CD4-positive, alpha-beta T cell treated with Interferon alpha-2 for 1 hour (primary cell): ENCODE measurements at places on chromosomes 3 and 15.
A peak's percentile ranks its signal among the peaks of the same experiment; 100 is the strongest.

- DNase-seq: no peak
These were observed 29.3 kb upstream of the DLG1 start for GRCh38 chr3:197327701-197328100.

DNA sequence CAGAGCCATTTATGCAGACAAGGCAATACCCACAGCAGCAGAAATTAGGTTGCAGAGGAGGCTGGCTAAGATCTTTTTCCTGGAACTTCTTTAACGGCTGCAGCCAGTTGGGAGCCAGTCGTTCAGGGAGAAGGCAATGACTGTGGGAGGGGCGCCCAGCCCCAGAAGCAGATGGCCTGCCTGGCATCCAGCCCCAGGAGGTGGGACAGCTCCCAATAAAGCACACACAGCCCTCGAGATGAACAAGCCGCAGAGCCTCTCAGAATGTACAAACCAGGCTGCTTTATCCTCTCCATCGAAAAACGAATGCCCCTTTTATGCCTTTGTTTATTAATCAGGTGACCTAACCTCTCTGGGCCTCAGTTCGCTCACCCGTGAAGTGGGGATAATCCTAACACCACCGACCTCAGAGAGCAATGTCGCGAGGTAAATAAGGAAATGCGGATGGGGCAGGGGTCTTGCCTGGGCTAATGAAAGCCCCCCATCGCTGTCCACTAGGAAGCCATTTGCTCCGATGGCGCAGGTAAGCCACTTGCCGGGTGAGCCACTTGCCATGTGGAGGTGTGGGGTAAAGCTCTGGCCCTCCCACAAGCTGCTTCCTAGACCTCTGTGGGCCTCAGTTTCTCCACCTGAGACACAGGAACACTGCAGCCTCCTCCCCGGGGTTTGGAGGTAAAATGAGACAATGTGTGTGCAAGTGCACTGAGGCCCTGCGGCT lies 35.8 kb downstream of the MGLL start:
- DNase-seq: no peak

DNA sequence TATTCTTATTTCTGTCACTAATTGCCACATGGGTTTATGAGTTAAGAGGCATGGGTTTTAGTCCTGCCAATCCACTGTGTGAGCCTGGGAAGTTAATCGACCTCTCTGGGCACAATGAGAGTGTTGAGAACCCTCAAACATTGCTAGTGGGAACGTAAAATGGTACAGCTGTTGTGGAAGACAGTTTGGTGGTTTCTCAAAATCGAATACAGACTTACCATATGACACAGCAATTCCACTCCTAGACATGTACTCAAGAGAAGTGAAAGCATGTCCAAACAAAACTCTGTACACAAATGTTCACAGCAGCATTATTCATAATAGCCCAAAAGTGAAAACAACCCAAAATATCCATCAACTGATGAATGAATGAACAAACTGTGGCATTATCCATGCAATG lies 5.7 kb upstream of the GNB5 start:
- no peak for DNase-seq

DNA sequence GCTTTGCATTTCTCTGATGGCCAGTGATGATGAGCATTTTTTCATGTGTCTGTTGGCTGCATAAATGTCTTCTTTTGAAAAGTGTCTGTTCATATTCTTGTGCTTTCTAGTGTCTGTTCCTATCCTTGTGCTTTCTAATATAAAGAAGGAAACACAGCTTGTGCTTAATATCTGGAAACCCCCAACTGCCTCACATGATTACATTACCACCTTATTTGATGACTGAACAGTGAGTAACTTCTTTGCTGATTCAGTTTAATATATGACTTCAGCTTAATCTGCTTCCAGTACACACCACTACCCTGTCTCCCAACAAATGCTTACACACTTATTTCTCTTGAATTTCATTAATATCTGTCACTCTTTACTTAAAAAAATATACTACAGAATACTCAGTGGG lies 835.1 kb downstream of the EDEM1 start:
- DNase-seq: no peak

- no peak for DNase-seq
These were observed 343.0 kb upstream of the PLSCR5 start for GRCh38 chr3:146948186-146948585.

DNA sequence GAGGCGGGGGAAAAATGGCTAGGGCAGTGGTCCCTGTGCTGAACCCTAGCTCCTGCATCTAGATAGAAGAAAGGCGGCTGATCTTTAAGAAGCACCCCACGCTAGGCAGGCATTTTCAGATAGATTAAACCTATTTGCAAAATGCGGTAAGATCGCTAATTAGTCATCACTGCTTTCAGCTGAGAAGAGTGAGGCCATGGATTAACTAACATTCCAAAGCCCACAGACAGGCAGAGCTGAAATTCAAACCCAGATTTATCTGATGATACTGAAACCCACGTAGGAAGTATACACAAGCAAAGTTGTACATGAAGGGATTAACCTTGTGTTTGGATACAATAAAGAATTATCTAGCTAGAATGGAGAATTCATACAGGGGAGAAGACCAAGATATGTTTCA lies 4.8 kb downstream of the ADPGK start:
- DNase-seq: no peak

GRCh38 chr3:23994244-23994569 lies 49.1 kb downstream of the NR1D2 start:
- no peak for DNase-seq

DNA sequence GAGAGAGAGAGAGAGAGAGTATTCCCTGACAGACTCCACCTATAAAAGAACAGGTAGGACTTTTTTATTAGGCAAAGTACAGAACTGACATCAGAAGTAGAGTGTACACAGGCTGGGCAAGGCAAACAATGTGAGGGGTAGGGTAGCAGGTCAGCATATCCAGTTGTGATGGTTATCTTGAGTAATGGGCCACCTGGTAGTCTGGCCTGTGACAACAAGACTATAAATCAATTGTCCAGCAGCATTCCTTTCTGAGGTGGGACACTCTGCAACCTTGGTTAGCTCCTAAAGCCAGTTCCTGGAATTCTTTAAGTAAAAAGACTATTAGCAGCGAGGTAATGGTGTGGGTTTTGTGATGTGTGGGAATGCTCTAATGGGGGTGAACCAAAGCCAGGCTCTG lies 14.9 kb upstream of the TMCC1 start:
- no peak for DNase-seq

DNA sequence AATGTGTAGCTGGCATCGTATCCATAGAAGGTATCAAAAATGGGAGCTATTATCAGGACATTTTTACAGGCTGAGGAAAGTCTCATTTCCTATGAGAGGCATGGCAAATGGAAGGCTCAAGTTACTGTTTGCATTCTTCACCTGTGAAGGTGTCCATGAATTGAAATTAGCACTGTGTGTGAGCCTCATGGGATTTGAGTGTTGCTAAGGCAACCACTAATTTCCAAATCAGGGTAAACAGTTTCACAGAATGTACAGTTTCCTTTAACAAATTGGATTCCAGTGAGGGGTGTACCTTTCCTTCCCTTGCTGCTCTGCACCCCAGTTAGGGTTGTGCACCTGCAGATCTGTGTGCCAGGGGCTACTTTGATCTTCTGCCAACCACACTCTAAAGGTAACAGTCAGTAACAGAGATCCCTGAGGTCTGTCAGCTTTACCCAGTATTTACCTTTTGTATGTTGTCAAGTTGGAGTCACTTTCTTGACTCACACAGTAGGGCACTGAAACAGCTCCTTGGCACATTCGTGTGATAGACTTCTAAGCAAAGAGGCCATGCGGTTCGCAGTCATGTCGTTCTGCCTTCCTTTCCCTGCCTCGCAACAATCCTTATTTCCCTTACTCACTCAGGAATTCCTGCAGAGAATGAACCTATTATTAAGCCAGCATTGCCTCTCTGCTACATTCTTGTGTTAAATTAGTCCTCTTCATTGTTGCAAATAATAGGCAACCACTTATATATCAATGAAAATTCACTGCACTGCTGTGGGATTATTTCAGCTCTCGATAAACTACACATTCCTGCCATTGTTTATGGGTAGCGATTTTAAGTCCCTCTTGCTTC lies 129.8 kb upstream of the GBE1 start:
- no peak for DNase-seq

DNA sequence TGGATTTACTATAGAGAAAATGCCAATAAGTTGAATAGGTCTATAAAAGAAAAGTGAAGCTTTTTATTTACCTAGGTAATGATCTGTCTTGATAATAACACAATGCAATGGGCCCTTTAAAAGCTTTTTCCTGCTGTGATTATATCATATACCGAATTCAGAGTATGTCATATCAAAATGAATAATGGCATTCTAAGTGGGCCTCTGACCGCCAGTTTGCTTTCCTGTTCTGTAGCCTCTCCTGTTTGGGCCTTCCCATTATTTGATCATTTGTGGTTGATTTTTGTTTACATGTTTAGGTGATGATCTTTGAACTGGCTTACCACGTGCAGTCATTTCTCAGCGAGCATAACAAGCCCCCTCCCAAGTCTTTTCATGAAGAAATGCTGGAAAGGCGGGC lies 14.9 kb downstream of the EIF2AK4 start:
- DNase-seq: no peak

DNA sequence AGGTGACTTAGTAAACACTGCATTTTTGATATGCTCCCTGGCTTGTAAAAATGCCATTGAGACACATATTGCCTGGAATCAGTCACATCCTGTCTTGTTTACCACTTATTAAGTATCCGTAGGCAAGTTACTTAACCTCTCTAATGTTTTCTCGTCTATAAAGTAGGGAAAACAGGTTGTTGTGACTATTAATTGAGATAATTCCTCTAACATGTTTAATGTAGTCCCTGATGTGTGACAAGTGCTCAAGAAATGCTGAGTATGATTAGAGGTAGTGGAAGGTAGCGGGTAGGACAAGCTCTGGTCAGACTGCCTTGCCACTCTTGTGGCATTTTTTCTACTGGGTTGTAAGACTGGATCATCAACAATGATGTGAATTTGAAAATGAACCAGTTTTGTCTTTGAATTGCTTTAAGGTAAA lies 54.1 kb downstream of the NFKBIZ start:
- no peak for DNase-seq

DNA sequence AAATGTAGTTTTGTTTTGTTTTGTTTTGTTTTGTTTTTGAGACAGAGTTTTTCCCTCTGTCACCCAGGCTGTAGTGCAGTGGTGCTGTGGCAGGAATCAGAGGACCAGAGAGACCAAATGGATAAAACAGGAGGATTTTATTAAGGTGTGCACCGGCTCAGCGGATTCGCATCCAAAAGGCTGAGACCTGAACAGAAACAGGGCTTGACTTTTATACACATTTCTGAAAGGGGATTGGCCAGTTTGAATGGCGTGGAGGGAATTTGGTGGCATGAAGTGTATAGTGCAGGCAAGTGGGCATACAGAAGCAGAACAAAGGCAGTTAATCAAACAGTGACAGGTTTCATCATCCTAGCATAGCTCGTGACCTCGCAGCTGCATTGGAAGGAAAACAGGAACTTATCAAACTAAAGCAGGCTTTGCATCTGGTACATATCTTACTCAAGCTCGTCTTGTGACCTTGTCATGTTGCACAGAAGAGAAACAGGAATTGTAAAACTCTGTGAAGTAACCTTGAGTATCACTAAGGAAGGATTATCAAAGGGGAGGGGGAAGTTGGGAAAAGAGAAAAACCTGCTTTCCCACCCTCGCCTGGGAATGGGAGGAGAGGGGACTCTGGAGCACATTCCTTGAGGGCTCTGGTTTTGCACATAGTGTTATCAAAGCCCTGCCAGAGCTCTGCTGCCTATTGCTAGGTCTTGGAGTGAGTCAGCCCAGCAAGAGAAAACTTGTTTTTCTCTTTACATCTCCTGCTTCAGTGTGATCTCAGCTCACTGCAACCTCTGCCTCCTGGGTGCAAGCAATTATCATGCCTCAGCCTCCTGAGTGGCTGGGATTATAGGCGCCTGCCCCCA lies 38.5 kb downstream of the C3orf62 start:
- DNase-seq: peak; percentile 48

GRCh38 chr3:189490749-189491148 lies 140.4 kb upstream of the TP63 start:
- no peak for DNase-seq

GRCh38 chr3:119302697-119303551 lies 8.7 kb downstream of the ARHGAP31 start:
- DNase-seq: no peak

GRCh38 chr3:137035631-137036030 lies 77.8 kb downstream of the IL20RB start:
- no peak for DNase-seq

GRCh38 chr3:133659806-133660205 lies 1.9 kb downstream of the TOPBP1 start:
- DNase-seq: no peak

DNA sequence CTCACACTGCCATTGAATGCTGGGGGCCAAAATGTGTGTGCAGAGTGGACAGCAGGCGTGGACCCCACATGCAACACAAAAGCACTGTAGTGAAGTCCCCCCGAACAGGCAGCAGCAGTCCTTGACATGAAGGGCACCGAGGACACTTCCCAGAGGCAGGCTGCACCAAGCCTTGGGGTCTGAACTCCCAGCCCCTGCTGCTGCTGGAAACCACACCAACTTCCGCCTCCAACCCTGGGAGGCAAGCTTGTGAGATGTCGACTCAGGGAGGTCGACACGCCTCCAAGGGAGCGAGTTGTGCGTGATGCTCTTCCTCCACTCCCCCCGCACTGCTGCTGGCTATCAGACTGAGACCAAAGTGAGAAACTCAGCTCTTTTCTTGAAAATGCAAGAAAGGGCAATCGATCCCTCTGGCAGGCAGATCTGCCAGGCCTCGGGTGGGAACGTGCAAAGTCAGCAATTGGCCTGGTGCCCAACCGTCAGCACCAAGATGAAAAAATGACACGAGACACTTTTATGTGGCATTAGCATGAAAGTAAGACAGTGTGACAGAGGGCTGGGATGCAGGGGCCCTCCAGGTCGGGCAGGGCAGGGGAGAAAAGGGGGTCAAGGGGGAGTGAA lies 43.6 kb downstream of the WHAMM start:
- no peak for DNase-seq

- no peak for DNase-seq
These were observed 966 bp downstream of the MYO1E start for GRCh38 chr15:59371458-59372351.

DNA sequence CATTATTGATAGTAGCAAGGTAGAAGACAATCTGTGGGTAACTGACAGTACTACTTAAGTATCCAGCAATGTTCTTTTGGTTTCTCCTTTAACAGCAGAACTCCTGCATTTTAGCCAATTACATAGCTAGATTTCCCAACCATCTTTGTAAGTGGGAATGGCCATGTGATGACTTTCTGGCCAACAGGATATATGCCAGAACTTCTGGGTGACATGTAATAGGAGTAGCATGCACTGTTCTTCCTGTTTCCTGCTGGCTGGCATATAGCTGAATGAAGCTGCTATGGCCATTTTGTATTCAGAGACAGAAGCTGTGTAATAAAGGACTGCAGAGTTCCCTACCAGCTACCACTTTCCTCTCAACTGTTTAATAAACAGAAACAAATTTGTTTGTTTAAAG lies 18.0 kb downstream of the SPICE1 start:
- no peak for DNase-seq

DNA sequence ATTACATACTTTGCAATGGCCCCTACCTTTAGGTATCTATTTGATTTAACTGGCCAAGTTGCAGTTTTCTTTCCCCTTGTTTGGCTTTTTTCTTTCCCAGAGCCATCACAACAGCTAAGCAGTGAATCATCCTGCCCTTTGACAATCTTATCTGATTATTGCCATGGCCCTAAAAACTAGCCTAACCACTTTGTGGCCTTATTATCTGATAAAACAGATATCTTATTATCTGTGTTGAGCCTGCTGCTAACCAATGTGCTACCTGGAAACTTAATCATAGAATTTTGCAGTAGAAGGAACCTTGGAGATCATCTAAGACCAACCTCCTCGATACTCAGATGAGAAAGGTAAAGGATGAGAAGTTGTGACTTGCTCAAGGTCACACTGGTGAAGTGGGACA lies 37.1 kb downstream of the EIF4E3 start:
- DNase-seq: no peak

- DNase-seq: no peak
These were observed 554.3 kb downstream of the EPHB1 start for GRCh38 chr3:135349254-135349948.
